ENCODE measurements at places on chromosomes 2 and 18. TPM values are rescaled to one million over a fixed set of nuclear protein-coding genes. Genes with fewer than 3 reads are reported as not detected.
A peak's percentile ranks its signal among the peaks of the same experiment; 100 is the strongest.

DNA sequence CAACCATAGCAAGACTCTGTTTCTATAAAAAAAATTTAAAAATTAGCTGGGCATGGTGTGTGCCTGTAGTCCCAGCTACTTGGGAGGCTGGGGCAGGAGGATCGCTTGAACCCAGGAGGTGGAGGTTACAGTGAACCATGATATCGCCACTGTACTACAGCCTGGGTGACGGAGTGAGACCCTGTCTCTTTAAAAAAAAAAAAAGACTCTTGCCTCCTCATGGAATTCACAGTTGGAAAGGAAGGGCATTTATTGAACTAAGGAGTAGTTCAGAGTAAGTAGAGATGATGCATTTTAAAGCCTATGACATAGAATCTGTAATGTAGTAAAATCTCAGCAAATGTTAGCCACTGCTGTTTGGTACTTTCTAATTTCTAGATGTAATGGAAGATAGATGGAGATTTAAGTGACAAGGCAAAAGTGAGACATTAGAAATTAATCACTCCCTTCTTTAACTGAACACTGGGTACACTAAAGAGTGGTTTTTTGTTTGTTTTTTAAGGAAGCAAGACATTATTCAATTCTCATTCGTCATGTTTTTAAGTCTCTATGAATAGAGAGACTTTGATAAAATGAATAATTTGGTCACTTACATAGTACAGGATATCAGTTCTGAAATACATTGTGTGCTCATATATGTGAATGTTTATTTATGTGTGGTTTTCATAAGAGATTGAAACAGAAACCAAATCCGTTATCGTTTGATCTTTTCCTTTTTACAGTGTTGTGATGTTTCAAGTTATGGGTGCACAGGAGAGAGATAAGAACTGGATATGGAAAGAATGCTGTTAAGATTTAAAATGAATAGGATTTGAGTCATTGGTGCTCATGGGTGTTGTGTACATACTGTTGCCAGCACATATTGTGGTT is 186.1 kb upstream of the STON1 start:
- DNase-seq: peak; percentile 27

DNA sequence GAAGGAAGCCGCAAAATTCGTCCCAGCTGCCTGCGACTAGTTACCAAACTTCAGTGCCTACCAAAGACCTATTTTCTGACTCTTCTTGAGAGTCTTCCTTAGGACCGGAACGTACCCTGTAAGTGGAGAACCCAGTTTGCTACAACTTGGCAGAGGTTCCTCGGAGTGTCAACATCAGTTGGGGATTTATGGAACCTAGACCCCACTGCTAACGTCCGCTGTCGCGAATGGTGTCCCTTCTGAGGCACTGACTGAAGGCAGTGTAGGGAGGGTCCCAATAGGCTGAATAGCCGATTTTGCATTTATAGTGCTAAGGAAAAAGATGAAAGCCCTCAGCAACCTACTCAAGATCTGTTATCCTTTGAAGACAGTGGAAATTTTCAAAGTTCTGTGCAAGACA is 568 bp upstream of the STK17B start:
- no peak for DNase-seq

DNA sequence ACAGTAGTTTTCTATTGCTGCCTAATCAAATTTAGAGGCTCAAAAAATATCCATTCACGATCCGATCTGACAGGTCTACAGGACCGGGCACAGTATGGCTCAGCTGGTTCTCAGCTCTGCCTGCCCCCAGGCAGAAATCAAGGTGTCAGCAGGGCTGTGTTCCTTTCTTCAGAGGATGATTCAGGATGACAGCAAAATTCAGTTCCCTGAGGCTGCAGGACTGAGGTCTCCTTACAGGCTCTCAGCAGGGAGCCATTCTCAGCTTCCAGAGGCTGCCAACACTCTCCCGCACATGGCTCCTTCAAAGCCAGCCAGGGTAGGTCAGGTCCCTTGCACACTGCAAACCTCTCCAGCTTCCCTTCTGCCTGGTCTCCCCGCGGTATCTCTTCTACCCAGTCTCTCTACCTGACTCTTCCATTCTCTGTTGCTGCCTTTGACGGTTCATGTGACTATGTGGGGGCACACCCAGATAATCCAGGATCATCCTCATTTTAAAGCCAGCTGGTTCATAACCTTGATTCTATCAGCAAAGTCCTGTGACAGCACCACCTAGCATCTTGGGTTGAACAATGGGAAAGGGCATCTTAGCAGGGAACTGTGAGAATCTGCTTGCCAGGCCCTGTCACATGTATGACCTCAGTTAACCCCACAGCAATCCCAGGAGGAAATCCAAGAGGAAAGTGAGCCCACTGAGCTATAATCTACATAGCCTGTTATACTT is 50.4 kb downstream of the UXS1 start:
- no peak for DNase-seq

GRCh38 chr2:150062416-150062815 is 425.1 kb downstream of the RND3 start:
- DNase-seq: no peak

Gene SLC9A4
- polyA plus RNA-seq: not detected

DNA sequence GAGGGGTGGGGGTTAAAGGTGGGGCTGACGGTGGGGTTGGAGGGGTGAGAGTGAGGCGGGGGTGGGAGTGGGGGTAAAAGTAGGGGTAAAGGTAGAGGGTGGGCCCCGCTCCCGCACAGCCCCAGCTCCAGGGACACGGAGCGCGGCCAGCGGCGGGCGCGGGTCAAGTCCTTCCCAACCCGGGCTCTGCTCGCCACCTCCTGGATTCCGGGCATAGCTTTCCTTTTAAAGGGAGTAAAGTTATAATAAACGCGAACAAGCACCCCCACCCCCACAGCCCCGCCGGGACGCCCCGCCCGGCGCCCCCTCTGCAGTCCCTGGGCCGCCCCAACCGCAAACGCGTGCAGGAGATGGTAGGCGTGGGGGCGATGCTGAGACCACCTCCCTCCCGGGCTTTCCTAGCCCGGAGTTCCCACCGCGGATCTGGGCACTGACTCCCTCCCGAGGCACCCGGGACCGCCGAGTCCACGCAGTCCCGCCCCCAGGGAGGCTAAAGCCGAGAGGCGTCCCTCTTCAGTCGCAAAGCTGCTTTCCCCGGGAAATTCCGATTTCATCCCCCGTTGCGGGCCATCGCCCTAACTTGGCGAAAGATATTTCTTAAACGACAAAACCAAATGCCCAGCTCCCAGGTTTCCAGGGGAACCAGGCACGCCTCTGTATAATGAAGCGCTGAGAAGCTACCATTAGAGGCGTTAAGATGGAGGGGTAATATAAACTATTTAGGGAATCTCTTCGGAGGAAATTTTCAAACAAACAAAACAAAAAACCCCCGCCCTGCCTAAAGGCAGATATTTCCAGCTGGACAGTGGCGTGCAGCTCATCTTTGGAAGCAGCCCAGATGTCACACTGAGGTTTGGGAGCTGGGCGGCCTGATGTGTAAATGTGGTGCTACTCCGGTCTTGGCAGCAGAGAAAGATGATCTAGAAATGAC is at the start of gene LIMS2:
TSS of gene LIMS2 (minus strand) at position 200 of the 931 bp plus-strand sequence. CDS start 506 bp downstream, outside the sequence.
- DNase-seq: peak; percentile 49

Gene UGT1A3
- 0.17 TPM for polyA plus RNA-seq

- DNase-seq: no peak
These were observed 282.6 kb downstream of the CCDC178 start for GRCh38 chr18:33157893-33158292.

DNA sequence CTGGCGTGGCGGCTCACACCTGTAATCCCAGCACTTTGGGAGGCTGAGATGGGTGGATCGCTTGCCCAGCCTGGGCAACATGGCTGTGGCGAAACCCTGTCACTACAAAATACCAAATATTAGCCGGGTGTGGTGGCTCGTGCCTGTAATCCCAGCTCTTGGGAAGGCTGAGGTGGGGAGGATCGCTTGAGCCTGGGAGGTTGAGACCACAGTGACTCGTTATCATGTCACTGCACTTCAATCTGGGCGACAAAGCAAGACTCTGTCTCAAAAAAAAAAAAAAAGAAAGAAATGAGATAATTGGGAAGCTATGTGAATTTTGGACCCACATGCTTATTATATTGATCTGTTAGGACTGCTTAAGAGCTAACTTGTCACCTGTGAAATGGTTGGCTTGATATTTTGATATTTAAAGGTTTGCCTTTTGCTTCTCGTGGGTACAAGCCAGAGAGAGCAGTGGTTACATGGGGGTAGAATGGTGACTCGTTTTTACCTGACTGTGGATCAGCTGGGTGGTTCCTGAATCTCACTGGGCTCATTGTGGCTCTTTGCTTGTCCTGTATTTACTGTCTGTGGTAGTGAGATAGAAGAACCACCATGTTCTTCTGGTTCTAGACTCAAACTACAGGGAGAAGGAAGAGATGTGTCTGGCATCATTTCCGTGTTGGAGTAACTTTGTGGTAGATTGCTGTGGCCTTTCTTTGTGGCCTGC is 28.9 kb downstream of the ZNF532 start:
- no peak for DNase-seq

- no peak for DNase-seq
These were observed 1008.5 kb upstream of the FANCL start for GRCh38 chr2:59249441-59250306.

Gene SIGLEC15
- polyA plus RNA-seq: not detected

GRCh38 chr2:216560838-216561270 is 62.2 kb downstream of the RPL37A start:
- no peak for DNase-seq

Gene UGT1A8
- 0.05 TPM for polyA plus RNA-seq

Gene DNAJC10
- 64.1 TPM for polyA plus RNA-seq

GRCh38 chr2:203097735-203098134 is 83.1 kb downstream of the NBEAL1 start:
- no peak for DNase-seq

GRCh38 chr2:160512491-160512890 is 18.9 kb upstream of the RBMS1 start:
- DNase-seq: no peak

DNA sequence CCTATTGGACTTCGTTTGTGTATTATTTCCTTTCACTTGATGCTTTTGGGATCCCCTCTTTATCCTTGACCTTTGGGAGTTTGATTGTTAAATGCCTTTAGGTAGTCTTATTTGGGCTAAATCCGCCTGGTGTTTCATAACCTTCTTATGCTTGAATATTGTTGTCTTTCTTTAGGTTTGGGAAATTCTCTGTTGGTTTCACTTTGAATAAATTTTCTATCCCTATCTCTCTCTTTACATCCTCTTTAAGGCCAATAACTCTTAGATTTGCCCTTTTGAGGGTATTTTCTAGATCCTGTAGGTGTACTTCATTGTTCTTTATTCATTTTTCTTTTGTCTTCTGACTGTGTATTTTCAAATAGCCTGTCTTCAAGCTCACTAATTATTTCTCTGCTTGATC is 354.7 kb downstream of the PARD3B start:
- no peak for DNase-seq

Gene UGT1A10
- not detected for polyA plus RNA-seq
